ENCODE measurements at places on chromosomes 16 and 17.
A peak's percentile ranks its signal among the peaks of the same experiment; 100 is the strongest.

DNA sequence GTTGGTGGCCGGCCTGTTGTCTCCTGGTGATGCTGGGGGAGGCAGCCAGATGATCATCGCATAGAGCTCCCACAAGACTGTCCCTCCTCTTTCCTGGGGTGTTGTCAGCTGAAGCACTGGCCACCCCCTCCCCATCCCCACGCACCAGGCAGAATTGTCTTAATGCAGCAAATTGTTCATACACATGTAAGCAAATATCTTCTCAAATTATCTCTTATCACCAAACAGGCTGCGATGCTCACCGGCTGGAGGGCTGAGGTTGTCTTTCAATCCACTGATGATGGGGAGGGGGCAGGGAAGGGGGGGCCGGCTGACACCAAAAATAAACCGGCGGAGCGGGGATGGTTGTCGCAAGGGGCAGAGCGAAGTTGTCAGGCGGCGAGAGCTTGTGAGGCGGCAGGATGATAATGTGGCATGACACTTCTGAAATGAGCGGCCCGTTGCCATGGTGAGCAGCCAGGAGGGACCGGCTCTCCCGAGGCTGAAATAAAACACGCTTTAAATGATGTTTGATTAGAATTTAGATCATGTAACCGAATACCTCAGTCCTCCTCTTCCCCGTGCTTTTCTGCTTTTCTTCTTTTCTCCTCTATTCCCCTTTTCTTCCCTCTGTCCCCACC, 59.8 kb downstream of the MRM1 start:
- DNase-seq: no peak

GRCh38 chr17:66576473-66576872, 258.4 kb upstream of the CACNG5 start:
- DNase-seq: no peak

GRCh38 chr17:979539-980405, at the start of gene NXN:
TSS of gene NXN (minus strand) at chr17:979776.
- peak; percentile 87 for DNase-seq

DNA sequence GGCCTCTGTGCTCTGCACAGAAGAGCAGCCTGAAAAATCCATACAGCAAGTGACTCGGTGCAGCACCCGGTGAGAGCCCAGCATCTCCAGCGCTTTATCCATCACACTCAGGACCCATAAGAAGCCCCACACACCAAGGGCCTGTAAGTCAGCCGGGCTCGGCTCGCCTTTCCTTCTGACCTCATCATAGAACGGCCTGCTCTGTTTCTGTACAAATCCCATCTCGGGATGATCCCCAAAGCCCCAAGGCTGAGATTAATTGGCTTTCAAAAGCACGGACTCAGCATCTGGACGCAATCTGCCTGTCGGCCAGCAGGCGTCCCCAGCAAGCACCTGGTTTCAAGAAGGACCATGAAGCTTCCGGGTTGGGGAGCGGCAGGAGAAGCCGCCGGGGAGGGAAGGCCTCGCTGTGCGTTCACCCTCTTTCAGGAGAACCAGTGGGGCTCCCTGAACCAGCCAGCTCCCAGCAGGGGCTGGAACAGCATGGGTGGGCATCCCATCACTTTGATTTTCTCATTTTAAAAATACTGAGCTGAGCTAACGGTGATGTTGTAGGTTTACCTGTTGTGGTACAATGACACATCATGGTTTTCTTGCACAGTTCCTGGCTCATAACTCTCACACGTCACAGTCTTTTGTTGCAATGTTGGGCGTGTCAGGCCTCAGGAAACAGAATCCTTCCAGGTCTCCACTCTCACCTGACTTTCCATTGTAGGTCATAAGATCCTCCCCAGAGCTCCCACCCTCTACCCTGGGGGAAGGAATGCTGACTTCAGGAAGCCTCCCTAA, 6.7 kb downstream of the CCDC57 start:
- peak; percentile 91 for DNase-seq

DNA sequence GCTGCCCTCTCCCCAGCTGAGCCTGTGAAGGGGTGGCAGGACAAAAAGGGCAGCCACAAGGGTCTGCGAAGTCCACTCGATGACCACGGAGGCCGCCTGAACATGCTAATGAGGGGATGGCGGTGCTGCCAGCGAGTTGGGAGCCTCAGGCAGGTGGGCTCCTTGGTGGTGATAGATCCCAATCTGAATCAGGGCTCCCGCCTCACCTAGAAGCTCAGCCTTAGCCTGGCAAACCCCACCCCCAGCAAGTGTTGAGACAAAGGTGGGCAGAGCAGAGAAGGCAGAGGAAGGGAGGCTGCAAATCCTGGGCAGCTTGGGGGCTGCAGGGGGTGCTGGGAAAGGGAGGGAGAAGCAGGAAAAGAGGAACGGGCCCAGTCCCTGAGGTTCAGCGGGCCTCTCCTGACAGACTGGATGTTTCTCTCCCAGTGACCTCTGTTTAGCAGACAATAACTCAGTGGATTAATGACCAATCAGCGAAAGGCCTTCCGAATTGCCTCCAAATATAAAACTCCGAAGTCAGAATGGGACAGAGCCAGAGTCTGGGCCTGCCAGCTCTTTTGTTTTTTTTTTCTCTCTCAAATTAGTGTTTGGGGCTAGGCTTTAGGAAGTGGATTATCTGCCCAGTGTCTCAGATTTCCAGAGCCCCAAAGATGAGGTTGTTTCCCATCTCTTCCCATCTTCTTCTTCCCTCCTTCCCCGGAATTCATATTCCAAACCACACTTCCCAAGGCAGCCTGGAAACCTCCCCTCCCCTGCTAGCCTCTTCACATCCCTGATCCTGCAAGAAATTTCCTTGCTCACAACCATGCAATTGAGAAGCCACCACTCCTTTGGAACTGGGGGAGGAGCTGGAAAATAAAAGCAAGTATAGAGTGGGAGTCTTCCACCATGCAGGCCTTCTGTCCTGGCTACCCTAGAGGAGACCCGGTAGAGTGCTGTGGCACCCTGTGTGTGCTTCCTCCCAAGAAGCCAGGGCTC, 15.2 kb upstream of the HOXB2 start:
- DNase-seq: no peak

DNA sequence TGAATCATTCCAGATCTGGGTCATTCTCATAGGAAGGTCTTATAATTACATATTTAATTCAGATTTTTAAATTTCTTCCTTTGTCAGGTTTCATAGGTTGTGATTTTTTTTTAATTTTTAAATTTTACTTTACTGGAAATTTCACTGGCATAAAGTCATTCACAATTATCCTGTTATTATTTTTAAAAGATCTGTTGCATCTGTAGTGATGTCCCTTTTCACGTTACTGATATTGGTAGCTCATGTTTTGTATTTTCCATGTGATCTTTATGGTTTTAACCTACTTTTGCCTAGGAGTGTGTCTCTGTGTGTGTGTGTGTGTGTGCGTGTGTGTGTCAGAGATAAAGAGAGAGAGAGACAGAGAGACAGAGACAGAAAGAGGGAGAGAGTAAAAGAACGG, 216.6 kb upstream of the KCNJ16 start:
- DNase-seq: no peak

DNA sequence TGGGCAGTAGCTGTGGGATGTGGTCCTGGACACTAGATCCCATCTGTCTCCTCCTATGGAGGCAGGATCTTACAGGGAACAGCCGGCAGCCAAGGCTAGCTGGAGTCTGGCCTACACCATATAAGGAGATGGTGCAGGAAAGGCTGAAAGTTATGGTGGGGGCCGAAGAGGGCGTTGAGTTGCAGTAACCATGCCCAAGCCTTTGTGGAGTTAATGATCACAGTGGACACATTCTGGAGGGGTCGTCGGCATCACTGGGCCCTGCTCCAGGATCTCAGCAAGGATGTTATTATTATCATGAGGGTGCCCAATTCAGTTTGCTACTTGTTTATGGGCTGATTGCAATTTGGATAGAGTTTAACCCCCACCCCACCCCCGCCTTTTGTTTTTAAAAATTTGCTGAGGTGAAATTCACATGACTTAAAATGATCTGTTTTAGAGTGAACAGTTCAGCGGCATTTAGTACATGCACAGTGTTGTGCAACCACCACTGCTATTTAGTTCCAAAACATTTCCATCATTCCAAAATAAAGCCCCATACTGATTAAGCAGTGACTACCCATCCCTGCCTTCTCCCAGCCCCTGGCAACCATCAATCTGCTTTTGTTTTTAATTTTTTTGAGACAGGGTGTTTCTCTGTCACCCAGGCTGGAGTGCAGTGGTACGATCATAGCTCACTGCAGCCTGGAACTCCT, 184.3 kb upstream of the CACNG3 start:
- no peak for DNase-seq

DNA sequence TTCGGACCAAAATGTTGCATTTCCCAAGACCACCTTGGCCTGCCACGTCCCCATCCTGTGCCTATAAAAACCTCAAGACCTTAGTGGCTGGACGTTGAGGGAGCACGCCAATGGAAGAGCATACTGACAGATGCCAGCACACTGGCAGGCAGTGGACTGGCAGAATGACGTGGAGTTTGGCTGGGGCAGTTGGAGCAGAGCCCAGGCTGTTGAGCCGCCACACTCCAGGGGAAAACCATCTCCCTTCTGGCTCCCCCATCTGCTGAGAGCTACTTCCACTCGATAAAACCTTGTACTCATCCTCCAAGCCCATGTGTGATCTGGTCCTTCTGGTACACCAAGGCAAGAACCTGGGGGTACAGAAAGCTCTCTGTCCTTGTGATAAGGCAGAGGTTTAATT, 494.1 kb downstream of the CDH11 start:
- DNase-seq: no peak

DNA sequence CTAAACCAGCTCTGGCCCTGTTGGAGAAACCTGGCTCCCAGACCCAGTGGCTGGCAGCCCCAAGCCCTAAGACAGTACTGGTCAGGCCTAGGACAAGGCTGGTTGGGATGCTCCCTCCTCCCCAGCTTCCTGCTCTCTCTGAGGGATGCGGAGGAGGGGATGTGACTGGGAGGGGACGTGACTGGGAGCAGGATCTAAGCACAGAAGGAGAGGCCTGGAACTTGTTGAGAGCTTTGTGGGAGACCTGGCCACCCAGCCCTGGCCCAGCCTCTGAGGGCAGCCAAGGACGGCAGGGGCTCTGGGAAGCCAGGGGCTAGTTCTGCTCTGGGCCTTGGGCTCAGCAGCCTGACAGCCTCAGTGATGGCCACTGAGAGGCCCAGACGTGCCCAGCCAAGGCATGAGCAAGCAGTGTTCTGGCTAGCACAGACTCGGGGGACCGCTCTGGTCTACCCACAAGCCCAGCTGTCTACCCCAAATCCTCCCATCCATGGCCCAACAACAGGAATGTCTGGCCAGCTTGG, 22.8 kb downstream of the ATP6V0D1 start:
- no peak for DNase-seq

DNA sequence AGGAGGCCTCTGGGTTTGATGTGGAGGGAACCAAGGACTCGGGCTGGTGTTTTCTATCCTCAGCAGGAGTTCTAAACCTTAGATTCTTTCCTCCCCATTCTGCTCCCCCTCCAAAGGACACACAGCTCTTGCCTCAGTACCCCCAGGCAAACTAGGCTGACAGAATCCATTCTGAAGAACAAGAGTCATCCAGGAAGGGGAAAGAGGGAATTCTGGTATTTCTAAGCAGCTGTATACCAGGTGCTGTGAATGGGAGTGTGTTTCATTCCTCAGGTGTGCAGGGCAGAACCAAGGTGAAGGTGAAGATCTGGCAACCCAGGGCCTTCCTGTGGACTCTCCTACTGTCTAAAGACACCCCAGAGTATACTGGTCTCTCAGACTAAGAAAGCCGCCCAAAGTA, 4.1 kb downstream of the INPP5K start:
- DNase-seq: no peak

DNA sequence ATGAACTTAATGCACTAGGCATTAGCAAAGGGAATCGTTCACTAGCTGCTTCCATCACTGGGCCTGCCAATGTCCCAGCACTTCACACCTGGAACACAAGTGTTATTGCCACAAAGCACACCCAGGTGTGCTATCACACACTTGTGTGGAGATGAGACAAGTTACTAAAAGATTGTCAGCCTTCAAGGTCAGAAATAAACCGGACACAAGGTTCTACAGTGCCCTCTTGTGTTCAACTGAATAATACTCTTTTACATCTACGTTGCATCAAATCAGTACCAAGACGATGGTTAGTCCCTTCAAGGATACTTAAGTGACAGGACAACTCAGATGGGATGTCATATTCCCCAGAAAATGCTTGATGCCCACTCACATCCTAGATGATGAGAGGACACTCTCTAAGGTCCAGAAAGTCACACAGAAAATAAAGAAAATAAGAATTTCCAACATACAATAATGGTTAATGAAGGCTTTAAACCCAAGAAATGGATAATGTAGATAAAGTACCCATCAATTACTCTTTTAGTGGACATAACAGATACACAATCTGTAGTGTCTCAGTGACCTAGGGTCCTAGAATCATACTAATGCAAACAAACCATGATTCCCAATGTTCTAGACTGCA, 16.4 kb upstream of the GLG1 start:
- DNase-seq: peak; percentile 51

DNA sequence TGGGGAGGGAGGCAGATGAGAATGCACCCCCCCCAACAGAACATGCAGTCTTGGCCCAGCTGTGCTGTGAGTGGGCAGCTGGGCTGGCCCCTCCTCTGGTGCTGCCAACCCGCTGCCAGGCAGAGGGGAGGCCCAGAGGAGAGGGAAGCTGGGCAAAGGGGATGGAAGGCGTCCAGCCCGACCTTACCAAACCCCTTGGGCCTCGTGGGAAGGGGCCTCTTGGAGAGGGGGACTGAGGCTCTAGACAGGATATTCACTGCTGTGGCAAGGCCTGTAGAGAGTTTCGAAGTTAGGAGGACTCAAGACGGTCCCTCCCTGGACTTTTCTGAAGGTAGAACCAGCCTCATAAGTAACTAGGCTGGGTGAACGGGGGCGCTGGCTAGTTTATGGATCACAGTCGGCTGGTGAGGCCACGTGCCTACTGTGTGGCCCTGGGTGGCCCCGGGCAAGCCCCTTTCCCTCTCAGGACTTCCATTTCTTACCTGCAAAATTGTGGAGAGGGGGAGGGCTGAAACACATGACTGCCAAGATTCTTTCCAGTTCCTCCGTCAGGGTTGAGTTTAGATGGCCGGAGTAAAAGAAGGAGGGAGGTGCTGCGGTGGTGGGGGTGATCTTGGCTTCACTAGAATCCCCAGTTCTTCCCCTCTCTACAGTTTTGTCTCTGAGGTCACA, 857 bp upstream of the STAT5A start:
- DNase-seq: peak; percentile 63

DNA sequence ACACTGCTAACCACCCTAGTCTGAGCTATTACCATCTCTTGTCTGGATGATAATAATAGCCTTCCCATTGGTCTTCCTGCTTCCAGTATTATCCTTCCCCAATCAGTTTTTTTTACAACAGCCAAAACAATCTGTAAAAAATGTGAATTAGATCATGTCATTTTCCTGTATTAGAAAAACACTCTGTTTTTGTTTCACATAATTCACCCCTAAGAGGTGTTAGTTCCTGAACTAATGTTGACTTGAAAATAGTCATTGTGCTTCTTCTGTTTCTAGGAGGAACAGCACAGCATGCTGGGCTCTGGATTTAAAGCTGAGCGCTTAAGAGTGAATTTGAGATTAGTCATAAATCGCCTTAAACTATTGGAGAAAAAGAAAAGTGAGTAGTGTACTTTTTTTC, 20.0 kb downstream of the IST1 start:
- DNase-seq: no peak

DNA sequence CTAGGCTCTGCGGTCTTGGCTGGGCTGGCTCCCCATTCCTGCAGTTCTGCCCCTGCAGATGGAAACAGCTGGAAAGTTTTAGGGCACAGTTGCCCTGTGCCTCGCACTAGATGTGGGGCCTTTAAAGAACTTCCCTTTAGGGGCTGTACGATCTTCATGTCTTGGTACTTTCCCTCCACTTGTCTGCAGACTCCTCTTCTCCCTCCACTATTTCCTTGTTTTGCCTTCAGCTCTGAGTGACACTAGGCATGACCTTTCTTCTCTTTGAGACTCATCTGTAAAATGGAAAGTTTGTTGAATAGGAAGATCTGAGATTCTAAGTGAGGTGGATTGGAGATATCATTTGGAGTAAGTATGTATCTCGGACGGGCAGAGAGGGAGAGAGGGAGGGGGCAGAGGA, 6.3 kb upstream of the TAC4 start:
- no peak for DNase-seq
